ENCODE measurements at places on chromosomes 7 and 10.

GRCh38 chr7:47438411-47439029 lies 143.4 kb downstream of the TNS3 start:
- DNase-seq: no peak

DNA sequence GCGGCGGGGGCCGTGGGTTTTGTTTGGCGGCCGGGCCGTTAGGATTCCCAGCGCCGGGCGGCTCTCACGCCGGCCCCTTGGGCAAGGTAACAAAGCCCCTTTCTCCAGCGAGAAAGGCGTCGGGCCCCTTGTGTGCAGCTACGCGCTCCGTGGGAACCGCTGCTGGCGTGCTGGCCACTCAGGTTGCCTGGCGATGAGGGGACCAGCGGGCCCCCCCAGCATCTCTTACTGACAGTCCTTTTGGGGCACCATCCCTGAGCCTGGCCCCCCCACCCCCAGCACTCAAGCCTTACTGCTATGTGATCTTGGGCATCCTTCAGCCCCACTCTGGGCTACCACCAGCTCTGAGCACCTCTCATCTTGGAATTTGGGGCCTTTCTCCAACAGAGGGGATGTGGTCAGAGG lies 1.8 kb downstream of the LFNG start:
- DNase-seq: no peak

DNA sequence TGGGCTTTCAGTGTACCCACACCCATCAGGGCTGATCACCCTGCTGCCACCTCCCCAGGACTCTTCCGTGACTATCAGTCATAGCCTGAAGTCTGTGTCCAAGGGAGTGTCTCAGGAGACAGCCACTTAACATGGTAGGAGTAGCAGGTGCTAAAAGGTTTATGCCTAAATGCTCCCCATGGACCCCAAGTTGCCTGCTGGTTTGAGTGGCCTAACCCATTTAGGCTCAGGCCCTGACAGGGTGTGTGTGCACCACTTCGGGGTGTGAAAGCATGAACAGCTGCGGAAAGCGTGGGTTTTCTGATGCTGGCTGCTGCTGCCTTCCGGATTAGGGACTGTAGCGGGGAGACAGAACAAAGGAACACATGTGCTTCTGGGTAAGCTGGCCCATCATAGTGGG lies 93.2 kb upstream of the SAMD8 start:
- no peak for DNase-seq

GRCh38 chr10:74333174-74333573 lies 182.2 kb downstream of the ADK start:
- DNase-seq: no peak

Data from GM18507 (cell line).